ENCODE measurements at places on chromosomes 5 and 9.

GRCh38 chr5:9437741-9438240 lies 108.1 kb downstream of the SEMA5A start:
- DNase-seq, result no peak

DNA sequence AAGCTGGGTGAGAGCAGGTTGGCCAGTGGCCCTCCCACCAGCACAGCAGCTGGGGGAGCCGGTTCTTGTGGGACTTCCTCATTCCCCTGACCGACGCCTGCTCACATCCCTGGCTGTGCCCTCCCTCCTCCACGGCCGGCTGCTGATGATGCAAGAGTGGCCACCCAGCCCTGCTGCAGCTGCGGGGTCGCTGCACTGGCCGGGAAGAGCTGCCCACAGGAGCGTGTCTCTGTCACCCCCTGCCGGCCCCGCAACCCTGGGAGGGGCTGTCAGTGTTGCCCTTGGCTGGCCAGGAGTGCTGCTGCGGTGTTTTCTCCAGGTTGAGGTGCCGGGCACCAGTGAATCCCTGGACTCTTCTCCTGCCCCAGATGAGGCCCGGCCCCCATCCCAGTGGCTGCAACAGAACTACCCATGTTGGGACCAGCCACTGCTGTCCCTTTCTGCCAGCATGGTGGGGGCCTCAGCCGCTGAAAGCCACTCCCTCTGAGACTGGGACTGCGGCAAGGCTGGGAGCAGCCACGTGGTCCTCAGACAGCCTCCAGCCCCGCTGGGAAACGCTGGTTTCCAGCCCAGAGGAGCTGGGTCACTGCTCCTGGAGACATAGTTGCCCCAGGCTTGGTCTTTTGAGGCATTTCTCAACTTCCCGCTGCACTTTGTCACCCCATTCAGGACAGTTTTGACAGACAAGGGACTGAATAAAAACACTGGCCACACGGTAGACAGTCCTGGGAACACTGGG lies 739 bp downstream of the CARD9 start:
- DNase-seq, result peak; percentile 34

DNA sequence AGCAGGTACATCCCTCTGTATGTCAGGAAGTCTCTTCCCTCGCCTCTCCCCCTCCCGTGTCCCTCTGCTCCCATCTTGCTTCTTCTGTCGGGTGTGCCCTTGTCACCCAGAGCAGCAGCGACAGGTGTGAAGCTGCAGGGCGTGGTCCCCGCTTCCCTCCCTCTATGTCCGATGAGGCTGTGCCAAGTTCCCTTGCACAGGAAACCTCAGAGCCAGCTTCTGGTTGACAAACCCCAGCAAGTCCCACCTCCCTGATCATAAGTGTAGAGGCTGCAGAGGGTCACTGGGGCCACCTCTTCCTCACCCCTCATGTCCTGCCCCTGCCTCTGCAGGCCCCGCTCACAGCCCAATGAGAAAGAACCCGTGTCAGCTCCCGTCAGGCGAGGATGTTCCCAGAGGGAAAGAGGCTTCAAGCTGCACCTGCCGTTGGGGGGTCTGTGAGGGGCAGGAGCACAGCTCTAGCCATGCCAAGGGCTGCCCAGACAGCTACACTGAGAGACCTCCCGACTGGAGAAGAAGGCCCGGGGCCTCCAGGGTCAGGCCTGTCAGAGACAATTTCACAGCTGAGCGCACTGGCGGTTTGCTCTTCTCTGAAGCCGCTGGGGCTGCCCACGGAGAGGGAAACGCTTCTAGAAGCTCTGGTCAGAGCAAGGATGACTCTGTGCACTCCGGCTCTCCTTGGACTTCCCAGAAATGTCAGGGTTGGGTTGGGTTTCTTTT lies 73.3 kb downstream of the AK8 start:
- no peak for DNase-seq

DNA sequence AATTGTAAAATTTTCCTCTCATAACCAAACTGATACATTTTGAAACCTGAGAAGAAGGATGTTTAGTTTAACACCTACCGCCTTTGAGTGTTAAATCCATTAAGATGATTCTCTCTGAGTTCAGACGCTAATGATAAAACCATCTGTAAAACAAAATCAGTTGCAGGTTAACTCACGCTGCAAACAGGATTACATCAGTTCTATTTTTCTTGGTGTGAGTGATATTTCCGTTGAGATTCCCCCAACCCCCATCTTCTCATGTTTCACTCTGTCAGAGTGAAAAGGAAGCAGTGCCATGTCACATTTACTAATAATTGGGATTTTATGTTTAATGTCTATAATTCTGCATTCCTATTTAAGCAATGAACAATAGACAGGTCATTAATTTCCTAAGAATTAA lies 146.5 kb downstream of the FANCC start:
- DNase-seq, result no peak

GRCh38 chr5:139633295-139634027 lies 14.7 kb upstream of the CXXC5 start:
- DNase-seq, result peak; percentile 85

- no peak for DNase-seq
Observed at GRCh38 chr5:89315286-89316100, 432.5 kb upstream of the MEF2C start.

DNA sequence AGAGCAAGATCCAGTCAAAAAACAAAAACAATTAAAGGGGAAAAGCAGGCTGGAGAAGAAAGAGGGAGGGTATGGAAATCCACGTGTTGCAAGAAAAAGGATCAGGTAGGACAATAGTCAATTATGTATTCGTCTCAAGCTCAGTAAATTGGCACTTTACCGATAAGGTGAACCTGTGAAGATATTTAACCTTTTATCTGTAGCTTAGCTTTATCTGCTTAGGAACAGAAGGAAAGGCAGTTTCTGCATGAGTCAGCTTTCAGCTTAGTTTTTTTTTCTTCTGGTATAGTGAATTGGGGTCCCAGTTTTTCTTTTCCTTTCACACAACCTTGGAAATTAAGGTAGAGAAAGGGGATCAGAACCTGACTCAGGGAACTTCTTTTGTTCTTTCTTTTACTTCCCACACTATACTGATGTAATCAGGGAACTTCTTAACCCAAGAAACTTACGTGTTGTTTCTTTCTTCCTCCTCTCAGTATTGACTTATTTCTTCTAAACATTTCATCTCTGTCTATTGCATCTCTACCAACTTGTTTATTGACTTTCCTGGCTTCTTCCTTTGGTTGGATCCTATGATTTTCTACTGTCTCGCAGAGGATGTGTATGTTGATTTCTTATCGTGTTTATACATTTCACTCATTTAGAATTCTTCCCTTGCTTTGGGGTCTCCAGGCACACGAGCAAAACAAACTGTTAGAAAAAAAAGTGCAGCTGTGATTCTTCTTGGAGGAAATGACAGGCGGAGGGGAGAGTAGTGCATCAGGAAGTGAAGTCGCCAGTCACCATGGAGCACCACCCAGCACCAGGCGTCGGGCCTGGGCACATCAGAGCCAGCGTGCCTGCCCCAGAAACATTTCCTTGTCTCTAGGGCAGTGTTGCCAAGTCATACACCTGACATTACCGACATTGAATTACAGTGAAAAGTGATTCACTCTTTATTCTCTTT lies 123.0 kb upstream of the LHFPL2 start:
- no peak for DNase-seq

DNA sequence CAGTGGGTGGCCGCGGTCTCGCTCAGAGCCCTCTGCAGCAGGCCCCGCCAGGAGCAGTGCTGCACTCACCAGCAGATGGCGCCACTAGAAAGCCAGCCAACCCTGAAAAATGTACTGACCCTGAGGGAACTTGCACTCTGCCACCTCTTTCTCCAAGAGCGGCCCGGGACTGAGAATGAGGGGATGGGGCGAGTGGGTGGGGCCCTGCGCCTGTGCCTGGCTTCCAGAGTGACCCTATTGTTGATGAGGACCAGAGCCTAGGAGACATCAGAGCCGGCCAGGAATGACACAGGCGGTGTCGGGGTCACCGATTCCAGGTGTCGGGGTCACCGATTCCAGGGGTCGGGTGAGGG lies 2.9 kb upstream of the IL17B start:
- peak; percentile 81 for DNase-seq

- DNase-seq, result no peak
Observed at GRCh38 chr9:81490605-81491331, 198.6 kb downstream of the TLE1 start.

GRCh38 chr9:91900055-91900796 lies 49.8 kb downstream of the ROR2 start:
- no peak for DNase-seq

- no peak for DNase-seq
Observed at GRCh38 chr5:126311766-126312165, 111.4 kb upstream of the GRAMD2B start.

DNA sequence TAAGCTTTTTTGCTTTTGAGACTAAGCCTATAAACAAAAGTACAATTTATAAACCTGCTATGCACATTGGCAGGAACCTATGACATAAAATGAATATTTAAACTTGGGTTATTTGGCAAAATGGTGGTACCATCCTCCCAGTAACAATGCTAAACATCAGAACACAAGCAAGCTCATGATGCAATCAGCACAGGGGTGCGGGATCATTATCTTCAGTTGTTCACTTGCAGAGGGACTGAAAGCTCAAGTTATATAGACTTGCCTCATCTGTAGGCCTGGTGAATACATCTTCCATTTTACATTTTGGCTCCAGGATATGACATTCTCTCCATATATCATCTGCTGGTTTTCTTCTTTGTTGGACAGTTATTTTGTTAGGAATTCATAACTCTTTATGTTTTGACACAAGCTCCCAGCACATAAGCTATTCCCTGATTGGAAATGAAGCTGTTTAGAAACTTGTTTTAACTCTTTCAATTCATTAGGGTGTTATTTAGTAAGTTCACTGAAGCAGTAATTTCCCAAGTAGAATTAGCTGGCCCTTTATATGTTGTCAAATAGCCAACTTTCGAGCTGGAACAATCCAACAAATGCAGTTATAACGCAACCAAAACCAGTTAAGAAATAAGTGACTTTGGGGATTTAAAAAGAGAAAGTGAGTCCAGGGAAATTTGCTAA lies 124.7 kb upstream of the LIFR start:
- no peak for DNase-seq

DNA sequence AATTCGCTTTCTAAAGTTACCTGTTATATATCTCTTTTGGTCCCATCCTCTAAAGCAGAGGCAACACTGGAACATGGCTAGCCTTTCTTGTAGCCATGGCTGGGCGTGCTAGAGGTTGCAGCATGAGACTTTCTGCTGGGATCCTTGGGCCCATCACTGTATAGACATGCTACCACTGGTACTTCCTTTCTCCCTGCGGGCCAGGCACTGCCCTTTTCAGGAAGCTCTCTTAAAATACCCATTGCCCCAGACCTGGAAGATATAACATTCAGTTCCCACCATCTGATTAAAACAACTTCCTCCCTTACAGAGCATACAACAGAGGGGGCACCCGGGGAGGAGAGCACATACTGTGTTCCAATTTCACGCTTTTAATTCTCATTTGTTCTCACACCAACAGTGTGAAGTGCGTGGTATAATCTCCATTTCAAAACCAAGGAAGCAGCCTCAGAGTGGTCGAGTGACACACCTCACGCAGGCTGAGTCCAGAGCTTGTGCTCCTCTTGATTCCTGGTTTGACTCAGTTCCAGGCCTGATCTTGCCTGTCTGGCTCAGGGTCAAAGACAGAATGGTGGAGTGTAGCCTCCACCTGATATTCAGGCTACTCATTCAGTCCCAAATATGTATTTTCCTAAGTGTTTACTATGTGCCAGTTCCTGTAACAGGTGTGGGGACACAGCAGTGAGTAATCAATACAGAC lies 22.6 kb downstream of the PTGS1 start:
- no peak for DNase-seq

DNA sequence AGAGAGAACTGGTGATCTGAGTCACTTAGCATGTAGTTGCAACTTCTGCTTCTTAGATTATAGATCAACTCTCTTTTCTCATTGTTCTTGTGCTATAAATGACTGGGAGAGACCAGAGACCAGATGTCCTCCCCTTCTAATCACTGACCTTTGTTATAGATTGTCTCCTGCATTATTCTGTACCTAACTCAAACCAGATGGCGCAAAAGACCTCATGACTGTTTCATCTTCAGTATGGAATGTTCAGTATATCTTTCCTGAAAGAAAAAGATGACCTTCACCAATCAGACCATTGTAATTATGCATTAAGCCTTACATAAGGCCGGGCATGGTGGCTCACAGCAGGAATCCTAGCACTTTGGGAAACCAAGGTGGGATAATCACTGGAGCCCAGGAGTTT lies 30.5 kb upstream of the ADAM19 start:
- no peak for DNase-seq

GRCh38 chr9:17476401-17476800 lies 102.5 kb upstream of the SH3GL2 start:
- no peak for DNase-seq

DNA sequence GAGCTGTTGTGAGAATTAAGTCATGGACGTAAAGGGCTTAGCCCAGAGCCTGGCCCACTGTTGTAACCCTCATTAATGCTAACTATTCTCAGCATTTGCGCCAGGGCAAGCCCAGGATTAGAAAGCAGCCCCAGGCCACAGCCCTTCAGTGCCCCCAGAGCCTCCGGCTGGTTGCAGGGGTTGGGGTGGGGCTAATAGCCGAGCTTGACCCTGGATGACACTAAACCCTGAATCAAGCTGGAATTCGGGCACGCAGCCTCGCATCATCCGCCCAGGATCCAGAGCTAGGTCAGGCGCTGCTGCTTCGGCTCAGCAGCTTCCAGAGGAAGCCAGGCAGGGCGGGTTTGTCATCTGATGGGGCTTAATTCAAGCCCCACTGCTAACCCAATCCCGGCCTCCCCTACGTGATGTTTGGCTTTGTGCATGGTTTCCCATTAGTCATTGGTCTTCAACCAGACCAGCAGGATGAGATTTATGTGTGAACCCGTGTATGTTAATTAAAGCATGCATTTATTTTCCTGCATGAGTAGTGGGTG lies 1.2 kb upstream of the MEGF9 start:
- no peak for DNase-seq

DNA sequence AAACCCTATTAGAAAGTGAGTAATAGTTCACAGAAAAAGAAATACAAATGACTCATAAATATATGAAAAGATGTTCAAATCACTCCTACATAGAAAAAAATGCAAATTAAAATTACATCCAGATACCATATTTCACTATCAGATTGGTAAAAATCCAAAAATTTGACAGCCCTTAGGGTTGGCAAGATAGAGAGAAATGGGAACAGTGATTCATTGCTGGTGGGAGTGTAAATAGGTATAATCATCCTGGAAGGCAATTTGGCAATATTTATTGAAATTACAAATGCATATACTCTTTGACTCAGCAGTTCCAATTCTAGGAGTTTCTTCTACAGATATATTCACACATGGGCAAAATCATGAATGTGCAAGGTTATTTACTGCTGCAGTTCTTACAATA lies 273.5 kb downstream of the NR2F1-AS1 start:
- DNase-seq, result no peak

DNA sequence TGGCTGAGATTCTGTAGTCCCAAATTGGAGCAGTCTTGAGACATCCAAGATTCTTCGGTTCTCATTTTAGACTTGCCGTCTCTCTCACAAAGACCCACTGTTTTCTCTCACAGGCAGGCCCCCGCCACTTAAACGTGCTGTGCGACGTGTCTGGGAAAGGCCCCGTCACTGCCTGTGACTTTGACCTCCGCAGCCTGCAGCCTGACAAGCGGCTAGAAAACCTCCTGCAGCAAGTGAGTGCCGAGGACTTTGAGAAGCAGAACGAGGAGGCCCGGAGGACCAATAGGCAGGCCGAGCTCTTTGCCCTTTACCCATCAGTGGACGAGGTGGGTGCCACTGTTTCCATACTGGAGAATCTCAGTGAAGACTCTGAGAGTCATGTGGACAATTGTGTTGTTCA lies 97.2 kb downstream of the DOCK8 start:
- DNase-seq, result no peak

- no peak for DNase-seq
Observed at GRCh38 chr9:135879237-135879601, 28.1 kb downstream of the CAMSAP1 start.

- DNase-seq, result no peak
Observed at GRCh38 chr9:123996731-123997421, 14.7 kb upstream of the LHX2 start.

GRCh38 chr5:104178829-104179456 lies 616.4 kb upstream of the NUDT12 start:
- DNase-seq, result no peak
